ENCODE measurements at places on chromosomes 3 and 15.

DNA sequence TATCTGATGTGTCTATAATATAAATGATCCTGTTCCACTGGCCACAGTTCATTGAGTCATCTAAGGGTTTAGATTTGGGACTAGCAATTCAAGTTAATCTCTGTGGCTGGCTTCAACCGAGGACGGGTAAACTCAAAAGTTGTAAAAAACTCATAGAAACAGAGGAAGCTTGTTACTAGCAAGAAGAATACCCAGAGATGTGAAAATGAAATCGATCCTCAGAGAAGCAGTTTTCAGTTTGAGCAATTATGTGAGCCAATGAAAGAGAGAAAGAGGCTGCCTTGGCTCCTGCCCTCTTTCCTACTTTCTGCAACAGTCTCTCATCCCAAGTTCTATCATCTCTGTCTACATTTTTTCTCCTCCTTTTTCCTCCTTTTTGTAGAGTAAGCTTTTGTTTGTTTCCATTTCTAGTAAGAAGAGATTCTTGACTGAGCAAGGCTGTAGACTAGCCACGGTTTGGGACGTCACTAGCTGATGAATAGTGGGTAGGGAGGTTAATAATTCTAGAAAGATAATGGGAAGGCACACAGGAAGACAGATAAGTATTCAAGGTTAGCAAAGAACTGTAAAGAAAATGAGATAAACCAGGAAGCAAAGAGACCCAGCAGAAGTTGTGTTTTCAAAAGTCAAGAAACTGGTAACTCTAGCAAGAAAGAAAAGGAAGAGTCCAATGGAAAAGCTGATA is 298.9 kb upstream of the NR2F2 start:
- no peak for DNase-seq

DNA sequence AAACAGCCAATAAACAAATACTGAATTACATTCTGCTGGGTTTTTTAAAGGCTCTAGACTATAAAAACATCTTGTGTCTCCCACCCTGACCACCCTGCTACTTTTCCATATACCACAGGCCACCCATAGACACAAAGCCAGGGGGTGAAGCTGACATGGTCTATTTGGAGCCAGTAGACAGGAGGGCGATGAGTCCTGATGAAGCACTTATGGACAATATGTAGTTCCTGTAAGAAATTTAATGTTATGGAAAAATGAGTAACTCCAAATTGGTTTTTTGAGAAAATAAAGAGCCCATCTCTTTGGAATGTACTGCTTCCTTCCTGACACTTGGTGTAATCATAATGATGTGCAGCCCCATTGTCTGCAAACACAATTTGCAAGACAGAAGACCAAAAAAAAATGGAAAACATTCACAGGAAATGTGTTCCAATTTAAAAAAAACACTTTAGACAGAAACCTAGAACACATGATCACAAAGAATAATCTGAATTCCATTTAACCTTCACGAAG is 11.8 kb downstream of the SSR3 start:
- DNase-seq: no peak

- no peak for DNase-seq
These were observed 17.4 kb downstream of the PTPRG start for GRCh38 chr3:61578667-61579367.

DNA sequence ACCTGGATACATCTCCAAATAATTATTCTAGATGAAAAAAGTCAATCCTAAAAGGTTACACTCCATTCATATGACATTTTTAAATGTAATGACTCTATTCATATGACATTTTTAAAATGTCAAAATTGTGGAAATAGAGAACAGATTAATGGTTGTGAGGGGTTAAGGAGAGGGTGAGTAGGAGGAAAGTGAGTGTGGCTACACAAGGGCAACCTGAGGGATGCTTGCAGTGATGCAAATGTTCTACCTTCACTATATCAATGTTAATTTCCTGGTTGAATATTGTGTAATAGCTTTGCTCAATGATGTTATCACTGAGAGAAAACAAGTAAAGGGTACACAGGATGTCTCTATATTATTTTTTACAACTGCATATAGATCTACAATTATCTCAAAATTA is 54.9 kb upstream of the PXYLP1 start:
- DNase-seq: no peak

DNA sequence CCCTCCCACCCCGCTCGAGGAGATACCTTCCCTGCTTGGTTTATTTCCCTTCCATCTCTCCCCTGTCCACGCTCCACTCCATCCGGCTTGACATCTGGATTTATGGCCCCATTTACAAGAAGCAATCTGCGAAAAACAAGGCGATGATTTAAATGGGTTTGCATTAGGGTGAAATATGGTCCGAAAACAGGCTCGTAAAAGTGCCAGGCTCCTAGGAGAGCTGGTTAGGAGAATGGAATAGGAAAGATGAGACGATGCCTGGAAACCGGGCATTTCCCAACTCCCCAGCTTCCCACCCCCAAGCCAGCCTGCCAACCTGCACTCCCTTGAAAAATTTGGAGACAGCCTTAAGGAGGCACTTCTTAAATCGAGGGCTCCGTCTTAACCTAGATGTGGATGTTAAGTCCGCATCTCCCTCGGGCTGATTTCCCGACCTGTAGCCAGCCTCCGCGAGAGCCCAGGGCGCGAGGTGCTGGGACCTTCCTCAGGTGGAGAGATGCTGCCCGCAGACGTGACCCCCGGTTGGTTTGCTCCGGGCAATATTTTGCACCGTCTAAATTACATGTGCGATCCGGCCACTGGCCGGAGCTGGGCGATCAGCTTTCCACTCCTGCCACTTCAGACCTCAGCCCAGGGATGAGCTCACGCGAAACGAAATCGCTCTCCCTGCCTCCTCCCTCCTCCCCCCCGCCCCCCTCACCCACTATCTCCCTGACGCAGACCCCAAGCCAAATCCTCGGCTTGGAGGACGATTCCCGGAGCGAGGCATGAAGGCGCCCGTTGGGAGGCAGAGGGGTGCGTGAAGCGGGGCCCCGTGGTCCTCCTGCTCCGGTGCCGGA is 1.3 kb downstream of the GRM7 start:
- DNase-seq: no peak

DNA sequence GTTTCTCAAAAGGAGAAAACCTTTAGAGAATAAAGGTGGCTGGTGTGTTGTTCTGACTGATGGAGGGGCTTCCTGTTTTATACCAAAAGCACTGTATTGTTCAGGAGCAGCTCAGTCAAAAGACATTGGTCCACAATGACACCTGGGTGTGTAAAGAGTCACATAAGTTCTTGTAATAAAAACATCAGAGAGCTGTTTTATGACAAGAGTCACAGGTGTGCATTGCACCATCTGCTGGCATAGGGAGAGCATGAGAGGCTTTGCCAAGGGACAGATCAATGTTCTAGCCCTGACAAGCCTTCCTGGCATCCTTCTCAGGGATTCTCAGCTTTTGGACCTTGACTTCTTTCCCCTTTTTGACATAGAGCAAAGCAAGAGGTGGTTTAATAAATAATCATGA is 20.4 kb downstream of the ARPP21 start:
- no peak for DNase-seq

GRCh38 chr15:88655103-88655553 is 16.3 kb downstream of the ISG20 start:
- DNase-seq: no peak

DNA sequence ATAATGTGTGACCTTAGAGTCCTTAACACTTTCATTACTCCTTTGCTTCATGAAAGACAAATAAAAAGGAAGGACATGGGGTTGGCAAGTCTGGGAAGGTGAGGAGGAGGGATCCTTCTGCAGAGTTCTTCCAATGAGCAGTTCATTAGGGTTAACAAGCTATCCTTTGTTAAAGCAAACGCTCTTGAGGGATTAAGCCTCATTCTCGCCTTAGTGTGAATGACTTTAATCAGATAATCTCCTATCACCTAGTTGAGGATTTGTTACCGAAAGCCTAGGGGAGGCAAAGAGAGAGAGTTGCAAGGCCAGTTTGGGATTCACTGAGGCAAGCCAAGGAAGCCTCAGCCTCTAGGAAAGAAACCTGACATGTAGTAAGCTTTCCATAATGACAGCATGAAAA is 7.4 kb upstream of the MBNL1 start:
- DNase-seq: no peak

- DNase-seq: no peak
These were observed 33.7 kb downstream of the DENND6A start for GRCh38 chr3:57659004-57659673.
